GM23338 (cell line): ENCODE measurements at places on chromosomes 4 and X. TPM values are rescaled to one million over a fixed set of nuclear protein-coding genes. Genes with fewer than 3 reads are reported as not detected.

- no peak overlapping the region for H3K4me3 ChIP-seq
- no peaks in the 10 kb centered on the region for H3K36me3 ChIP-seq
- H3K27ac ChIP-seq: no peak overlapping the region
- 0 out of 2 replicates have a peak, but pooled peaks cover 5% of the 10 kb centered on the region for H3K4me1 ChIP-seq
- no peak for DNase-seq
Measured at GRCh38 chr4:21571100-21571499, 377.5 kb downstream of the KCNIP4 start.

- DNase-seq: peak; percentile 46
- H3K4me3 ChIP-seq: no peak overlapping the region
- no peak overlapping the region for H3K27ac ChIP-seq
Measured at GRCh38 chr4:21507439-21507838, 441.1 kb downstream of the KCNIP4 start.

DNA sequence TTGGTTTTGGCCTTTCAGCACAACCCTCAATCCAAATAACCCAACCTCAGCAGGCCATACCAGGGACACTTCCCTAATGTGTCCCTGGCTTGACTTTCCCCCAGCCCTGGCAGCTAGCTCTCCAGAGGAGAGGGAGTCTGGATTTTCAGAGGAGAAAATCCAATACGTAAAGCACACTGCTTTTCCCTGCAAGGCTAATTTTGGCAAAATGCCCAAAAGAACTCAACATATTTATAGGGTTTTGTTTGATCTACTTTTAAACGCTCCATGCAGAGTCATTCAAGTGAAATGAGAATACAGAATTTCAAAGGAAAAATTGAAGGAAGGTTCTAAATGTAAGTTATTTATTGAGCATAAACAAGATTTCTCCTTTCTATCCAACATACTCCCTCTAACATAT, 167.2 kb downstream of the SH3KBP1 start:
- H3K36me3 ChIP-seq: no peaks in the 10 kb centered on the region
- no peaks in the 10 kb centered on the region for H3K4me1 ChIP-seq
- DNase-seq: no peak
- no peaks in the 10 kb centered on the region for H3K27me3 ChIP-seq
- H3K27ac ChIP-seq: no peak overlapping the region

GRCh38 chrX:29561417-29561816, 653.9 kb upstream of the MAGEB2 start:
- H3K27ac ChIP-seq: no peak overlapping the region
- no peak overlapping the region for H3K4me3 ChIP-seq
- no peak for DNase-seq
- no peaks in the 10 kb centered on the region for H3K27me3 ChIP-seq
- no peaks in the 10 kb centered on the region for H3K4me1 ChIP-seq

DNA sequence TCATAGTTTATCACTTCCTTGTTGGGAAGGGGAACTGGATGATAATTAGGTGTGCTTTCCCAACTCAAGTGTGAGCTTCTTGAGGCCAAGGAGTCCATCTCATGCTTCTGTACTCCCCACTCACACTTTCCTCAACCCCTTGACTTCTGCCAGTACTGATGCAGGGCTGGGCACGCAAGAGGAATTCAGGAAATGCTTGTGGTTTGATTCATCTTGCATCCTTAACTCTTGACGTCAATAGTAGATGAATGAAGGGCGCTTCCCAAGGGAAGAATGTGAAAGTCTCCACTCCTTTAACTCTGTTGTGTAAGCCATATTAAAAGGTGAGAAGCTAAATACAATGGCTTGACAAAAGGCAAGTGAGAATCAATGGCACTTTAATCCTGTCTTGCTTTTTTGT, 101.8 kb downstream of the AGTR2 start:
- no peaks in the 10 kb centered on the region for H3K4me1 ChIP-seq
- no peaks in the 10 kb centered on the region for H3K36me3 ChIP-seq
- H3K27me3 ChIP-seq: no peaks in the 10 kb centered on the region

DNA sequence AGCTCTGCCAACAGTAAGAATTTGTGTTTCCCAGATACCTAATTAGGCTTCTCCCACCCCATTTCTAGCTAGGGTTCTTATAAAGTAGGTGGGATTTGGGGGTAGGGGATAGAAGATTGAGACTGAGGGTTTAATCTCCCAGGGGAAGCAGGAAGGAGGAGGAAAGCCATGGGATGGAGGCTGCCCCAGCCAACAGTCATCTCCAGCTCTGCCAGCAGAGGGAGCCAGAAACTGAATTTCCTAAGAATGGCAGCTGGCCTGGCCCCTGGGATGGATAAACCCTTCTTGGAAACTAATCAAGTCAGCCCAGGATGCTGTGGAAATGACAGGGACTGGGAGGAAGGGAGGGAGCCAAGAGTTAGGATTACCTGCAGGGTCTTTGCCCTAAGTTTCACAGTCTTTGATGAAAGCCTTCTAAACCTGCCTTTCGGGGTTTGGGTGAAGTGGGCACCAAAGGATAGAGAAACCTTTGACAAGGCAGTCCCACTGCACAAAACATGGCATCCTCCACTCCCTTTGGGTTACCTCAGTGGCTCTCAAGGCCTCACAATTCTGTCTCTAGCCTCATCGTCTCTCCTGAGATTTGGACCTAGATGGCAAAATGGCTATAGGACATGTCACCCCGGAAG, 6.7 kb upstream of the ERCC6L start:
- H3K27ac ChIP-seq: no peak overlapping the region
- H3K4me3 ChIP-seq: no peak overlapping the region
- no peaks in the 10 kb centered on the region for H3K27me3 ChIP-seq
- H3K4me1 ChIP-seq: no peaks in the 10 kb centered on the region

DNA sequence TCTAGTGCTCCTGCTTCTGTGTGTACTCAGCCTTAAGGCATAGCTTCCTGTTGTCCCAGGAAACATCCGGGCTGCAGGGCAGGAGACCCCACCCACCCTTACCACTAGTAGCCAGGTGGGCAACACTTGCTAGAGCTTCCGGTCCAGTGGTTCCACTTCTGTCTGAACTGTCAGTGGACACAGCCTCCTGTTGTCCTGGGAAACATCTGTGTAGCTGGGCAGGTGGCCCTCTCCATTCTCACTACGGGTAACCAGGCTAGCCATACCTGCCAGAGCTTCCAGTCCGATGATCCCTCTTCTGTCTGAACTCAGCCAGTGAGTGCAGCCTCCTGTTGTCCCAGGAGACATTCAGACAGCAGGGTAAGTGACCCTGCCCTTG, 372.2 kb downstream of the INPP4B start:
- H3K27ac ChIP-seq: no peak overlapping the region
- H3K4me3 ChIP-seq: no peak overlapping the region
- DNase-seq: no peak
- no peaks in the 10 kb centered on the region for H3K36me3 ChIP-seq
- no peaks in the 10 kb centered on the region for H3K4me1 ChIP-seq

GRCh38 chrX:70998411-70999027, 67.6 kb upstream of the SLC7A3 start:
- H3K27ac ChIP-seq: no peak overlapping the region
- H3K4me3 ChIP-seq: no peak overlapping the region
- peak; percentile 65 for DNase-seq
- H3K27me3 ChIP-seq: no peaks in the 10 kb centered on the region

The DKK2 gene
- 0.58 TPM in 1 of 2 replicates, not detected in the other for total RNA-seq

The PRICKLE3 gene
- 13.7 and 21.4 TPM in 2 replicates for total RNA-seq

The TMPRSS11F gene
- total RNA-seq: 0.27 TPM in 1 of 2 replicates, not detected in the other

The BEND2 gene
- total RNA-seq: not detected in 2 replicates

The NLGN3 gene
- total RNA-seq: 15.3 and 17.2 TPM in 2 replicates
